Urinary bladder (tissue), 4 donors: ENCODE measurements at places on chromosomes 7 and 10.

DNA sequence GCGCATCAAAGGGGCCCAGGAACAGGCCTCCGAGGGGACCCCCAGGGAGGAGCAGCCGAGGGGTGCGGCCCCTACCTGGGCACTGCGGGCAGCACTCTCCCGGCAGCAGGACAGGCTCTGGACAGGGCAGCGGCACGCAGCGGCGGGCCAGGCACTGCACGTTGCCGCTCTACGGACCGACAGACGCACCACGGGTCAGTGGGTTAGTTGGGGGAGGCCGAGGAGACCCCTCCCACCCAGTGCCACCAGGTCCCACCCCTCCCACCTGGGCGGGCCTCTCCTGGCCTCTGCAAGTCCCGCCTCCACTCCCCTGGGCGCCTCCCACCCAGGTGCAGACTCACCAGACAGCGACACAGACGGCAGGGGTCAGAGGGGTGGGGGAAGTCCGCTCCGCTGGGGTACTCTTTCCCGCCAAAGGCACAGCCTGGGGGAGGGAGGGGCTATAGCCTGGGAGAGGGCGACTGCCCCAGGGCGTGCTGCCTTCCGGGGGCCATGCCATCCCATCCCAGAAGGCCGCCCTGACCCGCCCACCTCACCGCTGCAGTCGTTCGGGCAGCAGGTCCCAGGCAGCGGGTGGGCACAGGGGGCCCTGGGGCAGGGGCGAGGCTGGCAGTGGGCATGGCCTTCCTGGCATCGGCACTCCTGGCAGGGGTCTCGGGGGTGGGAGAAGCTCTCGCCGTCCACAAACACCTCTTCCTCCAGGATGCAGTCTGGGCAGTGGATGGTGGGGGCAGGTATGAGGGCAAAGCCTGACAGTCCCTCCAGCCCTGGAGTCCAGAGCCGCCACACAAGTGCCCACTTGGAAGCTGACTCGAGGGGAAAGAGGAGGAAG lies 19.2 kb downstream of the KCP start:
- no peak for DNase-seq

DNA sequence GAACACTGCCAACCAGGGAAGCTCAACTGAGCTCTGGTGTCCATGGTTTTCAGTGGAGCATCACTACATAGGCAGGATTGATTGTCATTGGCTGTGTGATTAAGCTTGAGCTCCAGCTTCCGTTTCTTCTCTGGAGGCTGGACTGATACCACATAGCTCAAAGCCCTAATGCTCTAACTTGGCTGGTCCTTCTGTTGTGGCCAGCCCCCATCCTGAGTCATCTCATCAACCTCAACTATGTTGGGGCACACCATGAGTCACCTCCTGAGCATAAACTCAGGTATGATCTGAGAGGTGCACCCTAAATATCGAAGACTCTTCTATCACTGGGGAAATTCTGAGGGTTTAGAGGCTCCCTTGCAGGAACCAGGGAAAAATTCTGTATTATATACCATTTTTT lies 114.5 kb upstream of the INHBA start:
- DNase-seq, result no peak

DNA sequence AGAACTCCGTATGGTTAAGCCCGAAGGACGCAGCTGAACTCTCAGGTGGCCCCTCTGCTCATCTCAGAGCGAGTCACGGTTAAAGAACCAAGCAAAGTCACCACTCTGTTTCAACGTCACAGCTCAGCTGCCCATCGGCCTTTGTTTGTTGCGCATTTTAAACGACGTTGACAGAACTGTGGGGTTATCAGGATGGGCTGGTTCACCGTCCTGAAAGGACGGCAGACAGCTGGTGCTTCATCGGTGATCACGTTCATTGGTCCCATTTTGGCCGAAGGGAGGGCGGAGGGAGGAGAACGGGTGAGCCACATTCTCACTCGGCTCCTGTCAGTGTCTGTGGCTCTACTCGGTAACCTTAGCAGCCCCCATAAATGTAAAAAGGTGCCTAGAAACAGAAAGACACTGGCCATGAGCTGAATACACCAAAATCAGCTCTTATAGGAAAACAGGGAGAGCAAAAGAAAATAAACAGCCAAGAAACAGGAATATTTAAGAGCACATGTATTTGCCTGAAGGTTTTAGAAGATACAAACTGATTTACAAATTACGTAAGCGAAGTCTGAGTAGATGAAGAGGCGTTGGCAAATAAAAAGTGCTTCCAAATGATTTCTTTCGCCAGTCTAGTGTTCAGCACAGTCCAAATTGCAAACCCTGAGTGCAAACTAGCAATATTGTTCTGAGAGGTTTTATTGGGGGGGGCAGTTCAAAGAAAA lies 8.4 kb downstream of the PRKAG2 start:
- DNase-seq, result no peak

GRCh38 chr7:114822131-114822530 lies 99.8 kb upstream of the MDFIC start:
- no peak for DNase-seq

- no peak for DNase-seq
Measured at GRCh38 chr10:27482984-27483956, 20.8 kb upstream of the RAB18 start.

GRCh38 chr7:47352394-47352968 lies 229.4 kb downstream of the TNS3 start:
- no peak for DNase-seq

- DNase-seq, result no peak
Measured at GRCh38 chr7:138564365-138564764, 104.3 kb downstream of the TRIM24 start.

GRCh38 chr7:70763961-70764691 lies 367.8 kb upstream of the GALNT17 start:
- no peak for DNase-seq

DNA sequence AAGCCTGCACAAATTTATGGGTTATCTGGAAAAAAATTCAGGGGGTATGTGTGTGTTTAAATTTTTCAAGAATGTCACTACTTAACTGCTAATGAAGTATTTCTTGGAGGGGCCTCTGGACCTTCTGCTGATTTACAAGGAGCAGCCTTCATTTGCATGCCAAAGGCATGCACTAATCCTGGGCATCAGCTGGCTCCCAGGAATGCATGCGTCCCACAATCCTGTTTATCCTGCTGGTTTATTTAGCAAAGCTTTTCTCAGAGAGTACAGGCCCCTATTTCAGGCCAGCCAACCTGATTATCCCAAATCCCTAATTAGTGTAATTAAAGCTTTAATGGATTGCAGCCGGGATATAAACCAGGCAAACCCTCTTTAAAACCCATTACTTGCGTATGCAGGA lies 170.4 kb downstream of the TAX1BP1 start:
- DNase-seq, result no peak

DNA sequence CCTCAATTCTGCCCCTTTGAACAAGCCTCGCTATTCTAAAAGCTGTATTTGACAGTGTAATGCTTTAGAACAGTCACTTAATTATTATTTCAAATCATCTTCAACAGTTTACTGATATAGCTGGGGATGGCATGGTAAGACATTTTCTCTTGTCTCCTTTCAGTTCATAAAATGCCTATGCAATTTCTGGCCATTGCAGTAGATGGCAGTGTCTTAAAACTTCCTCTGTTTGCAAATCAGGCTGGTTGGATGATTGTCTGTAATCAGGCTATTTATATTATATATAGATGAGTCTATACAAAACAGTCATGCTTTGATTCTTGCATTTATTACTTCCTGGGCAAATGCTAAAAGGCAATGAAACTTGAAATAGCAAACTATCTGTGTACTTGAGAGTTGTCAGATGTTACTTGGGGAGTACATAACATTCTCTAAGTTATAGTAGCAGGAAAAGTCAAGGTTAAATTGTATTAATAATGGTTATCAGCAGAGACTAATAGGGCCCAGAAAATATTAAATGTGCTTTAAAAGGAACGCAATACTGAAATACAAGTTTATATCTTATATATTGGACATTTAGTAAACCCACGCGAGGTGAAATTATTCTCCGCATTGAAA lies 55.5 kb upstream of the LHFPL3 start:
- DNase-seq, result no peak

DNA sequence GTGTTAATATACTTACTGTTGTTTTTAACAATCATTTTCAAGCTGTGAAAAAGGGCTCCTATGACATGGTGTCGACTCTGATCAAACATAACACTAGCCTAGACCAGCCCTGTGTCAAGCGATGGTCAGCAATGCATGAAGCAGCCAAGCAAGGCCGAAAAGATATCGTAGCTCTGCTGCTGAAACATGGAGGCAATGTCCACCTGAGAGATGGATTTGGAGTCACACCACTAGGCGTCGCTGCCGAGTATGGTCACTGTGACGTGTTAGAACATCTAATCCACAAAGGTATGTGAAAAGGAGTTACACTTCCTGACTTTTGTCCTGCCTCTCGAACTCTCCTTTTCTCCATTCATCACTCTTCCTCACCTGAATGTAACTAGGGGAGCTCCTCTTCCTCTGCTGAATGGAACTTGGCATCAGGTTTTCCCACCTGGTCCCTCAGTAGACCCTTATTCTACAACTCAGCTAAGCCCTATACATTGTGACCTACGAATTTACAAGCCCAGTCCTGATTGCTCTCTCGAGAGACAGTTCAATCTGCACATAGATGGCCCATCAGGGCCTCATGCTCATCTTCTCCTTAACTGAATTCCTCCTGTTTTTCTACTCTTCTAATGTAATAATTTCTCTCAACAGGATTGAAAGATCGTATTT lies 23.0 kb downstream of the ASB15 start:
- DNase-seq, result no peak

- no peak for DNase-seq
Measured at GRCh38 chr10:78774999-78775711, 293.6 kb upstream of the ZMIZ1 start.

GRCh38 chr7:115740043-115740442 lies 290.5 kb downstream of the TFEC start:
- no peak for DNase-seq

- DNase-seq, result no peak
Measured at GRCh38 chr7:28026237-28026636, 154.4 kb downstream of the JAZF1 start.

DNA sequence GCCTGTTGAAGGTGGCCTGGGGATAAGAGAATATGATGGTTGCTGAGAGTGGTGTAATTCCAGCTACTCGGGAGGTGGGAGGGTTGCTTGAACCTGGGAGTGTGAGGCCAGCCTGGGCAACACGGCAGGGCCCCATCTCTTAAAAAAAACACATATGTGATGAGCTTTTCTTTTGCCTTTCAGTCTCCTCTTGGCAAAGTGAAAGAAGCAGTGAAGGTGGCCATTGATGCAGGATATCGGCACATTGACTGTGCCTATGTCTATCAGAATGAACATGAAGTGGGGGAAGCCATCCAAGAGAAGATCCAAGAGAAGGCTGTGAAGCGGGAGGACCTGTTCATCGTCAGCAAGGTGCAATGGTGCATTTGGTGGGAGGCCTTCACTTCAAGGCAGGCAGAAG lies 3.1 kb downstream of the AKR1B10 start:
- no peak for DNase-seq
